Forelimb muscle (tissue), 1 donor: ENCODE measurements at places on chromosomes 1 and 21. TPM values are rescaled to one million over a fixed set of nuclear protein-coding genes. Genes with fewer than 3 reads are reported as not detected.

- no peak for DNase-seq
Measured at GRCh38 chr1:47179988-47180563, 9.8 kb downstream of the PDZK1IP1 start.

DNA sequence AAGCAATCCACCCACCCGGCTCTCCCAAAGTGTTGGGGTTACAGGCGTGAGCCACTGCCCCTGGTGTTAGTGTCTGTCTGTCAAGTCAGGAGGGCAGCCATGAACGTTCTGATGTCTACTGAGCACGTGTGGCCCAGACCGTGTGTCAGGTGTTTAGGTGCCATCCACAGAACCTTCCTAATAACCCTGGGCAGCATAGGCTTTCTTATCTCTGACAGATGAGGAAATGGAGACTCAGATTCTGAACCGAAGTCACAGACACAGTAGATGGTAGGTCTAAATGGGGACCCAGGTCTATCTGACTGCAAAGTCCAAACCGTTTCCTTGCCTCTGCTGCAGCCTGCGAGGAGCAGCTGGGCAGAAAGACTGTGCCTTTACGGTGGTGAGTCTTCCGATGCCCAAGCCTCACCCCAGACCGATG is 622 bp upstream of the IL6R start:
- no peak for DNase-seq

GRCh38 chr1:158022554-158023312 is 29.3 kb downstream of the KIRREL1 start:
- no peak for DNase-seq

- peak; percentile 62 for DNase-seq
Measured at GRCh38 chr1:56074007-56074651, 505.2 kb downstream of the PLPP3 start.

DNA sequence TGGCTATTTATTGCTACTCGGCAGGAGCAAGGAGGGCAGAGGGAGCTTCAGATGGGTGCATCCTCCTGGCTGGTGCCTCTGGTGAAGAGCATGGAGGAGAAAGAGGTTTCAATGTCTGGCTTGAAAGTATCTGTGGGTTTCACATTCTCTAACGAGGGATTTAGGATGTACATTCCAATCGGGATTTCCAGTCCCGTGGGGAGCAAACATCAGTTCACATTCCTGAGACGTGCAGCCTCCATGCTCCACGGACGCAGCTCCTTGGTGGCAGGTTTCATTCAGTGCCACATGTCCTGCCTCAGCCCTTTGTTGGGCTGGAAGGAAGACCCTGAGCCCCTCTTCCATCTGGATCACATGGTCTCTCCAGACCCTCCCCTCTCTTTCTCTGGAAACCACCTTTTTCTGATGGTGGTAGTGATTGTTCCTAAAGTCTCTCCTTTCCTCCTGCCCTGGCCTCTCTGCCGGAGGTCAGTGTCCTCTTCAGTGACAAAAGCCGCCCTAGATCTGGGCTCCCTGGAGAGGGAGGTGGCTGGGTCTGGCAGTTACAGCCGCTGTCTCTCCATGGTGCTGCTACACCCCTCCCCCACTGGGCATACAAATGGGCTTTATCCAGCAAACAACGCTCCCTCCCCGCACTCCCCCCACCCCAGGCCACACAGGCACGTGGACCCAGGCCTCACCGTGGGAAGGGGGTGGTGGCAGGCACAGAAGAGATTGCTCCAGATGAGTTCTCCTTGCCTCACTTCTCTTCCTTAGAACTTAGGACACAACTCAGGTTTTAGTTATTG is 826 bp upstream of the CA14 start:
- no peak for DNase-seq

DNA sequence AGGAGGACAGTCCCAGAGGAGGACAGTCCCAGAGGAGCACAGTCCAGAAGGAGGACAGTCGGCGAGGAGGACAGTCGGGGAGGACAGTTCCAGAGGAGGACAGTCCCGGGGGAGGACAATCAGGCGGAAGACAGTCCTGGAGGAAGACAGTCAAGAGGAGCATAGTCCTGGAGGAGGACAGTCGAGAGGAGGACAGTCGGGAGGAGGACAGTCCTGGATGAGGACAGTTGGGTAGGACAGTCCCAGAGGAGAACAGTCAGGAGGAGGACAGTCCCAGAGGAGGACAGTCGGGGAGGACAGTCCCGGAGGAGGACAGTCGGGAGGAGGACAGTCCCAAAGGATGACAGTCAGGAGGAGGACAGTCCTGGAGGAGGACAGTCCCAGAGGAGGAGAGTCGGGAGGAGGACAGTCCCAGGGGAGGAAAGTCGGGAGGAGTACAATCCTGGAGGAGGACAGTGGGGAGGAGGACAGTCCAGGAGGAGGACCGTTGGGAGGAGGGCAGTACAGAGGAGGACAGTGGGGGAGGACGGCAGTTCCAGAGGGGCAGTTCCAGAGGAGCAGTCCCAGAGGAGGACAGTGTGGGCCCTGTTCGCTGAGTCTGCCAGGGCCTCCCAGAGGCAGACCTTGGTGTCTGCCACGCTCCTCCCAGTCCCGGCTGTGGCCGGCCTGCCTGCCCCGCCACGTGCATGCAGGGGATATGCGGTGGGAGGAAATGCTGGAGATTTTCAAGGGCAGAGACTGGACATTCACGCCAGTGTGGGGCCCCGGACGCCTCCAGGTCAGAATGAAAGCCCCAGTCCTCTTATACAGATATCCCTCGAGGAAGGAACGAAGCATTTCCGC is 183.8 kb upstream of the ARHGEF16 start:
- DNase-seq: no peak

DNA sequence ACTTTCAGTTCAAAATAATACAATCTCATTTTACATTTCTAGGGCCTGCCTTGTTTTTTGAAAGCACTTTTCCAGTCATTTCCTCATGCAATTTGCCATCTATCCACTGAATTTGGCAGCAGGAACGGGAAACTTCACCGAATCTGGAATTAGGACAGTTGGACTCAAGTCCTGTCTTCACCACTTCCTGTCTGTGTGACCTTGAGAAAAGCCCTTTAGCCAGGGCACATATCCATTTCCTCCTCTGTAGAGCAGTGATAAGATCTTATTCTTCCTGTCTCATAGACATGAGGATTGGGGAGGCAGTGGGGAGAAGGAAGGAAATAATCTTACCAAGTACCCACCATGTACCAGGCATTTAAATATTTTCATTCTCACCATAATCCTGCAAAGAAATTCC is 12.0 kb downstream of the VAV3 start:
- no peak for DNase-seq

Gene OR2G3
- not detected for polyA plus RNA-seq

Gene GUCA2B
- not detected for polyA plus RNA-seq

Gene STIL
- 3.4 TPM for polyA plus RNA-seq

Gene SLFNL1
- 0.59 TPM for polyA plus RNA-seq

Gene LAMC2
- 1.5 TPM for polyA plus RNA-seq

Gene TMEM82
- polyA plus RNA-seq: not detected

Gene TCHHL1
- polyA plus RNA-seq: not detected
